Muscle of leg (tissue), 16 donors: ENCODE measurements at places on chromosomes 7 and 10.

GRCh38 chr7:117074378-117074777 lies 121.1 kb downstream of the ST7 start:
- DNase-seq: no peak

- DNase-seq: peak; percentile 57
Observed at GRCh38 chr7:115097175-115097671, 175.3 kb downstream of the MDFIC start.

DNA sequence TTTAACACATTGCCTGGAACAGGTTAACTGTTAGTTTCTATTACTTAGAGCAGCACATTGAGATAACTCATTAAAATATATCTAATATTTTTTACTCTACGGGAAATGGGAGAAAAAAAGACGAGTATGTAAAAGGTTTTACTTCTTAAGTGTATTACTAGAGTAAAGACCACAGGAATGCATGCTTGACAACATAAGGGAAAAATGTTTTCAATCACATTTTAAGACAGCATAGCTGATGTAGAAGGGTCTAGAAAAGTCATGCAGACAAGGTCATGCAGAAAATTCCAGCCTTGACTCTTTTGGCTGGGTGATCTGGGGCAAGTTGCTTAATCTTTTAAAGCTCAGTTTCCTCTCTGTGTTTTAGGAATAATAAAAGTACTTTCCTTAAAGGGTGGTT lies 806.2 kb downstream of the CNTNAP2 start:
- no peak for DNase-seq

DNA sequence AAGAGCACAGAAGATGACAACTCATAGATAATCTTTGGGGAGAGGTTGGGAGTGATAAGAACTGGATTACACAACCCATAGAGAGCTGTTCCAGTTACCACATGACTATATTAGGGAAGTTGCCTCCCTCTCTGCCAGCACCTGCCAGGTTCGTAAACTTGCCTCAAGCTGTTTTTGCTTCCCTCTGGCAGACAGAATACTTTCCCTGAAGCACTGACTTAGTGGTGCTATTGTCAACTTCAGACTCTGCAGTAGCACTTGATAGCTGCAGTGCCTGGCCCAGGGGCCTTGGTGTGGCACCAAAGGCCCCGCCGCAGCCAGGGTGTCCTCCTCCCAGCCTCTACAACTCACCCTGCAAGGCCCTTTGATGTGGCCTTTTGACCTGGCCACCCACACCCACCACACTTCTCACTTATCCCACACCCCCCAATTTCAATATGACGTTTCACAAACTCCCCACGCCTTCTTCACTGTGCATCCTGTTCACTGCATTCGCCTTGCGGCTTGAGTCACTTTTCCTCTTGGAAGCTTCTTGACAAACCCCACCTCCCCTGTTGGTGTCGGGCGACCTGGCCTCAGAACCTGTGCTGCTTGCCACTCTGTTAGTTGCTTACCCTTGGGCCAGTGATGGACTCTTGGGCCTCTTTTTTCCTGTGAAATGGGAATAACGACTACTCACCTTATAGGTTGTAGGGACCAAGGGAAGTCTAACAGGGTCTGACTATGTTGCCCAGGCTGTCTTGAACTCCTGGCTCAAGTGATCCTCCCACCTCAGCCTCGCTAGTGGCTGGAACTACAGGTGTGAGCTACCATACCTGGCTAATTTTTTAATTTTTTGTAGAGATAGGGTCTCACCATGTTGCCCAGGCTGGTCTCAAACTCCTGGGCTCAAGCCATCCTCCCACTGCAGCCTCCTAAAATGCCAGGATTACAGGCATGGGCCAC lies 50.2 kb upstream of the PODXL start:
- DNase-seq: no peak

- no peak for DNase-seq
Observed at GRCh38 chr10:6586501-6586900, 6.4 kb upstream of the PRKCQ start.

GRCh38 chr7:117873310-117874190 lies at the start of gene CTTNBP2:
TSS of gene CTTNBP2 (minus strand) at chr7:117873441. CDS start at chr7:117873415, 26 bp downstream.
- peak; percentile 82 for DNase-seq

GRCh38 chr7:108028111-108028510 lies 25.1 kb upstream of the LAMB1 start:
- no peak for DNase-seq

DNA sequence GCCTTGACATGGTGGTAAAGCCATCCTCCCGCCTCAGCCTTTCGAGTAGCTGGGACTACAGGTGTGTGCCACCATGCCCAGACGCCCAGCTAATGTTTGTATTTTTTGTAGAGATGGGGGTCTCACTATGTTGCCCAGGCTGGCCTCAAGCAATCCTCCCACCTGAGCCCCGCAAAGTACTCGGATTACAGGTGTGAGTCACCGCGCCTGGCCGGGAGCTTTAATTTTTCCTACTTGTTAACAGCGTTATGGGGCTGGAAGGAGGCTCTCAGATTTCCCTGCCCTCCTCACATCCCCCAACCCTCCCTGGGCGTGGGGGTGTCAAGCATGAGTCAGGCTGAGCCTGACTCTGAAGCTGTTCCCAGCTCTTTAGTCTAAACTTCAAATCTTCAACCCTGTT lies 8.3 kb downstream of the ALKBH4 start:
- no peak for DNase-seq

GRCh38 chr7:108589874-108590273 lies 20.2 kb downstream of the DNAJB9 start:
- DNase-seq: no peak

DNA sequence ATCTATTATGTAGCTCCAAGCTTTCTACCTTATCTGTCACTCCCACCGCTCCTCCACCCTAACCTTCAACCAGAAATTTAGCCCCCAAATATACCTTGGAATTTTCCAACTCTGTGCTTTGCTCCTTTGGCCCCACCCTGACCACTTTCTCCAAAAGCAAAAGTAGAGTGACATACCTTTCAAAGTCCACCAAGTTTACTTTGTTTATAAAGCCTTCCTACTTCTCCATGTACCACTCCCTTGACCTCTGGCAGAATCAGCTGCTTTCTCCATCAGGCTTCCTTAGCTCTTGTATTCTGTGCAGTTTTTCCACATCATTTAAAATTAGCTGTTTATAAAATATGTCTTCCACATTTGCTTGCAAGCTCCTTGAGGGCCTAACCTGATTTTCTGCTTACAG lies 40.9 kb upstream of the RSBN1L start:
- DNase-seq: no peak

DNA sequence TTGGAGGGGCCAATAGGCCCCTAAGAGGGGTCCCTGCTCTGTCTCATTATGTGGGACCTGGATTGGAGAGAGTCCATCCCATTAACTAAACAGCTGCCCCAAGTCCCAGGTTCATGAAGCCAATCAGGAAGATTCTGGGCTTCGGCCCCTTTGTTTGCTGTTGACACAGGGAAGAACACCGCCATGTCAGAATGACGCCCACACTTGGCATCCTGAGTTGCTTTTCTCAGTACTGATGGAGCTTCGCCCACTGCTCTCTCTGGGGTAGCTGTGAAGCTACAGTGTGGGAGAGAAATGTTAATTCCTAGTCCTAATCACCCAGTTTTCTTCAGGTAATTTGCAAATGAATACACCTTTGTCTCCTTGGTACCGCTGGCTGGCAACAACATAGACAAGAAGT lies 264.7 kb downstream of the GLRX3 start:
- DNase-seq: no peak
